D721Med (cell line): ENCODE measurements at places on chromosomes 2 and 18.

DNA sequence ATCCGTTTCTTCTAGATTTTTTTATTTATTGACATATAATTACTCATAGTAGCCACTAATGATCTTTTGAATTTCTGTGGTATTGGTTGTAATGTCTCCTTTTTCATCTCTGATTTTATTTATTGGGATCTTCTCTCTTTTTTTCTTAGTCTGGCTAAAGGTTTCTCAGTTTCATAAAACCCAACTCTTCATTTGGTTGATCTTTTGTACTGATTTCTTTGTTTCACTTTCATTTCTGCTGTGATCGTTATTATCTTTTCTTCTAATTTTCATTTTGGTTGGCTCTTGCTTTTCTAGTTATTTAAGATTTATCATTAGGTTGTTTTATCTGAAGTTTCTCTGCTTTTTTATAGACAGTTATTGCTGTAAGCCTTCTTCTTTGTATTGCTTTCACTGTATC lies 463.6 kb upstream of the CRIM1 start:
- no peak for DNase-seq

GRCh38 chr2:120791962-120792297 lies 56.3 kb downstream of the GLI2 start:
- no peak for DNase-seq

- no peak for DNase-seq
Measured at GRCh38 chr2:233436691-233437438, 82.6 kb downstream of the DGKD start.

- no peak for DNase-seq
Measured at GRCh38 chr2:61423714-61424113, 47.2 kb downstream of the USP34 start.

- no peak for DNase-seq
Measured at GRCh38 chr2:135299658-135300244, 231.3 kb downstream of the ZRANB3 start.

- DNase-seq, result no peak
Measured at GRCh38 chr2:165425556-165425955, 43.9 kb upstream of the CSRNP3 start.

- no peak for DNase-seq
Measured at GRCh38 chr2:187658952-187659525, 104.8 kb upstream of the TFPI start.

GRCh38 chr2:110748489-110748867 lies 16.1 kb downstream of the ACOXL start:
- DNase-seq, result no peak

GRCh38 chr2:3129867-3130266 lies 247.8 kb downstream of the EIPR1 start:
- DNase-seq, result no peak

DNA sequence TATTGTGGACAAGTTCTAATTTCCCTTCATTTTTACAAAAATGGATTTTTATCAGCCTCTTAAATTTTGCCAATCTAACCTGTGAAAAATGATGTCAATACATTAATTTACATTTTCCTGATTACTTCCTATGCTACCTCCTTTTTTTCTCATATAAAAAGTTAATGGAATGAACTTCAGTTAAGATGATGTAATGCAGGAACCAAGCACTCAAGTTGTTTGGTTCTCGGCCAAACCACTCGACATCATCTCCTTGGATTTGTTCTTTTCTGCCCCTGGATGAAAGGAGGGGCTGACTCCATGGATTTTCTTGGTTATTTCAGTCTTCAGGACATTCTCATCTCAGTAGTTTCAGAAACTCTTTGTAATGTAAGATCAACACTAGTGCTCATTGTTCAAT lies 253.1 kb upstream of the NXPH2 start:
- DNase-seq, result no peak

DNA sequence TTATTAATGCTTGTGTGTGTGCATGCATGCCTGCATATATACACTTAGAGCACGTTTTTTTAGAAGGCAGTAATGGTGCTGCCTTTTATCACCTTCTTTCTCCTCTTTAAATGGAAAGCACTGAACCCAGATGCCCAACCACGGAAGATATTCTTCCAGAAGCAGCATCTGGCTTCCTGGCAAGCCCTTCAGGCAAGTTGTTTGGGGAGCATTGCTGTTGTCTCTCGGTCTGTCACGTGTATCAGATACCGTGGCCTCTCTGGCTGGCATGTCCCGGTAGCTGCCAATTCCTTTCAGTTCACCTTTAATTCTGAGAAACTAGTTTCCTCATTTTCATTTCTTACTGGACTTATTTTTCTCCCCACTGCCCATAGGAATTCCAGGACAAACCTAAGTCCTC lies 587.8 kb downstream of the ARHGAP15 start:
- no peak for DNase-seq

- no peak for DNase-seq
Measured at GRCh38 chr2:188582211-188582610, 290.5 kb downstream of the GULP1 start.

- DNase-seq, result no peak
Measured at GRCh38 chr2:68352651-68353391, 12.3 kb upstream of the PLEK start.

DNA sequence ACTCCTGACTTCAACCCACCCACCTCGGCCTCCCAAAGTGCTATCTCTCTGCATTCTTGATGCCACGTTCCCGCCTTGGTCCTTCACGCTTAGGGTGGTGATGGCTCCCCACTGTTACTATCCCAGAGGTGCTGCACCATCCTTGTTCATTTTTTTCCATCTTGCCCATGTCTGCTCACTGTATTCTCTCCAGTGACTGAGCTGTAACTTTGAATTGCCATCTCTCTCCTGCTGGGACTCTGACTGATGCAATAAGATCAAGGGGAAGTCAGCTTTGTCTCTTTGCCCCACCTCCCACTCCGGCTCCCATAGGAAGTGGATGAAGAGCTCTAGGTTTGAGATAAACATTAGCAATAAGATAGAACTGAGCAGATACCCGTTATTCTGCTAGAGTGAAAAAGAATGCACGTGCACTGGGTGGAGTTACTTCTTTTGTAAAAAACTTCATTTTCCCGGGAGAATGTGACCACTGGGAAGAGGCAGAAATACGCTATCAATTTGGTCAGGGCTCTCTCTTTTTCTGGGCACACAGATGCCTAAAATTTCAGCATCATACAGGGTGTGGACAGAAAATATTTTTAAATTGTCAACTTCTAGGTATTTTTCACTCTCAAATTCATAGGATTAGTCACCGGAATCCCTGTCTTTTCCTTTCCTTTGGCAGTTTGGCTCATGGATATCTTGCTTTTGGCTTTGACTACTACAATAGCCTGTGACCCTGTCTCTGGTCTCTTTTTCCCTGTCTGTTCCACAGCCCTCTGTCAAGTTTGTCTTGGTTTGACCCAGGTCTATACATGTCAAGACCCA lies 105.4 kb downstream of the POLR1A start:
- no peak for DNase-seq

DNA sequence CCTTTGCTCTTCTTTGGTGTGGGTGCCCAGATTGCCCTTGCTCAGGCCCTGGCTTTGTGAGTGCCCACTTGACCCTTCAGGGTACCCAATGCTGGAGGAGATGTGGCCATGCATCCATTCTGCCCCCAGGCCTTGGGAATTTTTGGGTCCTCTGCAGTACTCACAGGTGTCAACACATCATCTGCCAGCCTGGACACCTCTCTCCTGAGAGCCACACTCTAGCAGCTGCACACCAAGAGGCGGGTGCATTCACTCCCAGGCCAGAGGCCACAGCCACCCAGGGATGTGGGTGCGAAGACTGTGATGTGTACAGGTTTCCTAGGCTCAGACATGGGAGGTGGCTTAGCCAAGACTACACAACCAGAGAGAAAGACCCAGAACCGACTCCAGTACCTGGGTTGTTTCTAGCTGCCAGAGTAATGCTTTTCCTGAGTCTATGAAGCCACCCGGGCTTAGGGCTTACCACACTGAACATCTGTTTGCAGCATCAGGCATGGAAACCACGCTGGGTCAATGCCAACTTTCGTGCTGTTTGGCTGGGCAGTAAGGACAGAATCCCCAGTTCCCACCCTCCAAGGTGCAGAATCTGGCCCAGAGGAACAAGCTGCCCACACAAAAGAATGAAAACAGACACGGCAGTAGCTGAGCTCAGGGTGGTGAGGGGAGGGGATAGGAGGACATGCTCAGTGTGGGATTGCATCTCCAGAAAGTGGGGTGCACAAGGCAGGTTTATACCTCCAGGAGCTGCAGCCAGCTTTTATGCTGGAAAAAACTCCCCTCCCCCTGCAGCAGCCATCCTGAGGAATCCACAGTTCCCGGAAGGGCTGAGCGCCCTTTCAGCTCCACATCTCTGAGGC lies 40.1 kb downstream of the KCNF1 start:
- DNase-seq, result no peak

GRCh38 chr2:170779304-170779703 lies 9.1 kb downstream of the ERICH2 start:
- no peak for DNase-seq

DNA sequence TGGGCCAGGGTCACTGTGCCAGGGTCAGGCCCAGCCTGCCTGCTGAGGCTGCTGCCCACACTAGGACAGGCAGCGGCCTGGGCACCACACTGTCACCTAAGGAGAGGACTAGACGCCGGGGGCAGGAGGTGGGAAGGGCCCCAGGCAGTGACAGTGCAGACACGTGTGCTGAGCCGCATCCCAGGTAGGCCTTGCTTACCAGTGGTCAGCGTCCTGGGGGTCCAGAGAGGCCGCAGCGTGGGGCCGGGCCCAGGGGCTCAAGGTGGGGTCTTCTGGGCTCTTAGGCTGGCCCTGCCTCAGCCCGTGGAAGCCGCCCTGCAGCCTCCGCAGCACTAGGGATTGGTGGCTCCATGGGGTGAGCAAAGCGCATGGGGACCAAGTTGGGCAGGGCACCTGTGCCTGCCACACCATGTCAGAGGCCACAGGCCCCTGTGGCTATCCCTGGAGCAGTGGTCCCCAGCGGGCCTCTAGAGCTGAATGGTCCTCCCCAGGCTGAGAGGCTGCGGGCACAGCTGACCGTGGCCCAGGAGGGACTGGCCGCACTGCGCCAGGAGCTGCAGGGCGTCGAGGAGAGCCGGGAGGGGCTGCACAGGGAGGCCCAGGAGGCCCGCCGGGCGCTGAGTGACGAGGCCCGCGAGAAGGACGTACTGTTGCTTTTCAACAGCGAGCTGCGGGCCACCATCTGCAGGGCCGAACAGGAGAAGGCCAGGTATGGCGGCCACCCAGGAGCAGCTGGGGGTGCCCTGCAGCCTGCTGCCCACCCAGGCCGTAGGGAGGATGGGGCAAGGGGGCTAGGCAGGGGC lies 35.2 kb upstream of the SNED1 start:
- DNase-seq, result no peak

DNA sequence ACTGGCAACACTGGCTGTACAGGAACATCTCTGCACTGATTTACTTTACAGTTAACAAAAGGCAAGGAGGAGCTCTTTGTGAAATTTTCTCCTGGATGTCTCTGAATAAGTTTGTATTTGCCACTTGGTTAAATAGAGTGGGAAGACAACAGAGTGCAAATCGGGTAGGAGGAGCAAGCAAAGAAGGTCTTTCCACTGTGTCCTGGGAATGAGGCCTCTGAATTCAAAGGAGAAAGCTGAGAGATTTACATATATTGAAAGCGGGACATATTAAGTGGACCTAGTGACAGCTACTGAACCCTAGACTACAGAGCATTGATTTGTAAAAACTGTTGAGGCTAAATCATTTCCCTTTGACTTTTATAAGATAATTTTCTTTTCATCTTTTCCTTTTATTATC lies 117.4 kb upstream of the CHRNA1 start:
- no peak for DNase-seq
